ENCODE measurements at places on chromosomes 7 and 10.

GRCh38 chr10:67618116-67618515 lies 77.9 kb downstream of the CTNNA3 start:
- DNase-seq, result no peak

DNA sequence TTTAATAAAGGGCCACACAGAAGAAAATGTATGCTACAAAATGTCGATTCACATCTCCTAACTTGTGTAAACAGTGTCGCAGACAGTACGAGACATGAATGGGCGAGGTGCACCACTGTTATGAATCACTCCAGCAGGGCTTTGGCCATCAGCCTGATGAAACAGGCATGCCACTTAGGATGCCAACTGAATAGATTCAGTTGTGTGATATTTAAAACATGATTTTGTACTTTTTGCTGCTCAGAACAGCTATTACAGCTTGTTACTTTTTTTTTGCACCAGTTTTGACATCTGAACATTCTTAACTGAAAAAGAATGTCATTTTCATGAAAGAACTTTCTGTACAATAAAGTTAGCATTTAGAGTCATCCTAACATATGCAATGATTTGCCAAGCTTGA lies 138.1 kb downstream of the VTI1A start:
- no peak for DNase-seq

- no peak for DNase-seq
These were observed 60.2 kb downstream of the CLRN3 start for GRCh38 chr10:127832501-127832900.

DNA sequence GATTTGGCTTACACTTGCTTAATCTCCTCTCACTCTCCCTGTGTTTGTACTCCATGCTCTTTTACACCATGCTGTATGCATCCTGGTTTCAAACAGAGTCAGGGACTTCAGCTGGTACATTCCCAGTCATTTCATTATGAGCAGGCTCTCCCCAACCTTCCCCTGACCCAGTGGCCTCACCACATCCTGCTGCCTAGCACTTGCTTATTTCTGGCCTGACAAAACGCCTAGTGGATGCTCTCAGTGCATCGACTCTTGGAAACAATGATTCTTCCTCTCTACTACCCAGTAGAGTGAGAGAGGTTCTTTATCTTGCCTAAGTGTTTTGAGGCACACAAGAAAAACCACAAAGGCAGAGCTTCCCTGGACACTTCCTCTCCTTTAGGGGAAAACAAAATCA lies 63.4 kb downstream of the CAV1 start:
- no peak for DNase-seq

DNA sequence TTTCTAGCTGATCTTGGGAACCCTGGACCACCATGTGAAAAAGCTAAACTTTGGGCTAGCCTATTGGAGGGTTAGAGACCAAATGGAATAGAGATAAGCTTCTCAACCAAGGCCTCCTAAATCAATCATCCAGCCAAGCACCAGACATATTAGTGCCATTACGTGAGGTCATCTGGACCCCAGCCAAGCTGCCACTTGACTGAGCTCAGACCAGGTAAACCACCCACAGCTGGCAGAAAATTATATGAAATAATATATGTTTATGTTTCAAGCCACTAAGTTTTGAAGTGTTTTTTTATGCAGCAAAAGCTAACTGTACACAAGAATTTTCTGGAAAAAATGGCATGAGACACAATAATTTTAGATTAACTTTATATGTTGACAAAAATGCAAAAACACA lies 82.6 kb upstream of the PCGF5 start:
- no peak for DNase-seq

DNA sequence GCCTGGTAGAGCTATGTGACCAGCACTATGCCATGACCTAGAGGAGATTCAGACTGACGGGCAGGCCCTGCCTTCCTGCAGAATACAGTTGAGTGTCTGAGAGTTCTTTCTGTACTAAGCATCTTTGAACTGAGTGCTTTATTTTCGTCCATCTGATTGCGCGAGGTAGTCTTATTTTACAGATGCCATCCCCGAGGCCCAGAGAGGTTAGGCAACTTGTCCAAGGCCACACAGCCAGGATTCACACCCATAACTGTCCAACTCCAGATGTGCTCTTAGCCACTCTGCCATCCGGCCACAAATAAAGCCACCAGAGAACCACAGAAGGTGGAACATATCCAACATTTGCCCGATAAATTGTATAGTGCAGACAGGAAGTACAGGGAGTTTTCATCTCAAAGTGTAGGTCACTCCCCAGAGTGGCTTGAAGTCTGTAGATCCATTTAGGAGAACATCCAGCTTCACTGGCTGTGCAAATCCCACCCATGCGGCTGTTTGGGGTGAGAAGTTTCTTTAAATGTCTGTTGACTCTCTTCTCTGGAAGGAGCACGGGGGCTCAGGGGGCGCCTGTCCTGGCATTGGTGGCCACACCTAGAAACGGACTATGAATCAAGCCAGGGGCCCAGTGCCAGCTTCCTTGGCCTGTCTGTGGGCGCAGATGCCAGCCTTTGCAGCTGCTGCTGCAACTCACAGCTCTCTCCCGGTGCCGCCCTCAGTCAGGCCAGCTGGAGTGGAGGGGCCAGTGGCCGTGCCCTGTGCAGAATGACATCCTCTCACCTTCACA lies 11.1 kb downstream of the CHST3 start:
- no peak for DNase-seq

GRCh38 chr7:19118636-19119371 lies 1.4 kb upstream of the TWIST1 start:
- peak; percentile 79 for DNase-seq

DNA sequence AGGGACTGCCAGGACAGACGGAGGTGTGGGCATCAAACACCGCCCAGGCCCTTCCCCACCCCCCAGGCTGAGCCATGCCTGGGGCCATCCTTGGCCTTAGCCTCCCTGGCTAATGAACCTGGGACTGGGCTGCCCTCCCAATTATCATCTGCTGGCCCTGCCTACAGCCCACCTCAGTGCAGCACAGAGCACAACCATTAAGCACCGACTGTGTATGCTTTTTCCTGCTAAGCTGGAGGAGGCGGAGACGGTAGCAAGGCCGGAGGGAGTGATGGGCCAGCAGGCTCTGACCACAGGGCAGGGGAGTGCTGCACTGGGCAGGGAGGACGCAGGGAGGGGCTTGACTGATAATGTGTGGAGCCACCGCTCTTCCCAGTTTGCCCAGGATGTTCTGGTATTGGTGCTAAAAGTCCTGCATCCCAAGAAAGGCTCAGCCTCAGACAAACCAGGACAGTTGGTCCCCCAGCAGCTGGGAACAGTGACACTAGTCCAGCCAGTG lies 72.0 kb downstream of the C10orf143 start:
- no peak for DNase-seq

- peak; percentile 70 for DNase-seq
These were observed 1.3 kb downstream of the INSYN2A start for GRCh38 chr10:127195041-127195506.

DNA sequence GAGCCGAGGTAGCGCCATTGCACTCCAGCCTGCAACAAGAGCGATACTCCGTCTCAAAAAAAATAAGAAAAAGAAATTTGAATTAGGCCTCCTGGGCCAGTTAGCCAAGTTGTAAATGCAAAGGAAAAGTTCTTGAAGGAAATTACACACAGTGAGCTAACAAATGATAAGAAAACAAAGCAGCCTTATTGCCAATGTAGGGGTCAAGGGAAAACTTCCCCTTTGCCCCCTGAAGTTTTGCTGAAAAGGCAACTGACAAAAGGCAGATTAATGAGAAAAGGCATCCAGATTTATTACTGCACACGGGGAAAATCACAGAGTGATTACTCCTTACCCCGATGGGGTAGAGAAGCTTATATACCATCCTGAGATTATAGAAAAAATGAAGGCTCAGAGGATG lies 70.3 kb downstream of the PAPSS2 start:
- DNase-seq, result no peak

- DNase-seq, result no peak
These were observed 271.0 kb upstream of the LRRTM3 start for GRCh38 chr10:66654861-66655260.

DNA sequence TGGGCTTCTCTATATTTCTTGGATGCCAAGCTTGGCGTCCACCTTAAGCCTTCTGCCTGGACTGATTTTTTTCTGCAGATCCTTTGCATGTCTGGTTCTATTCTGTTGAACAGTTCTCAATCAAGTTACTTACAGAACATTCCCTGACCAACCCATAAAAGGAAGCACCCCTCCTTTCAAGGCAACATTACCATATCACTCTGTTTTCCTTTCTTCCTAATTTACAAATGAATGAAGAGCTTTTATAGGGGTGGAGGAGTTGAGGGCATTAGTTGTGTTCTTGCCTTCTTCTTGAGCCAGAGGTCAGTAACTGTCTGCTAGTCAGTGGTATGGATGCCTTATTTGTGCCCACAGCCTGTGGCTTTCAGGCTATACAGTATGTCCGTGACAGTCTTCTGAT lies 361.0 kb downstream of the PHTF2 start:
- no peak for DNase-seq

- DNase-seq, result no peak
These were observed 167.4 kb upstream of the SVIL start for GRCh38 chr10:29802171-29802570.

DNA sequence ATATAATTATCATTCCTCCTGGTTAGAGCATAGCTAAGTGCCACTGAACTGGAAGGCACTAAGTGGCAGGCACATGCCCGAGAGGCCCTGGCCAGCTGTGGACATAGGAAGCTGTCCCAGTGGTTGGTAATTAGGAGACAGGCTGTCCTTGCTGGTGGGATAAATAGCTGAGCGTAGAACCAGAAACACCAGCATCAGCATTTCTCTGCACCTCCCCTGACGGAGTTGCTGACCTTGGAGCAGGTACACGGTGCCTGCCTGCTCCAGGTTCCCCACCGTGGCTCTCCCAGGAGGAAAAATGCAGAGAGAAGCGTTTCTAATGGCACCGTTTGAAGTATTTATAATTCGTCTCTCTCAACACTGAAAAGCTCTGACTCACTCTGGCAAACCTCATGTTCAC lies 5.6 kb upstream of the ABLIM1 start:
- peak; percentile 58 for DNase-seq

DNA sequence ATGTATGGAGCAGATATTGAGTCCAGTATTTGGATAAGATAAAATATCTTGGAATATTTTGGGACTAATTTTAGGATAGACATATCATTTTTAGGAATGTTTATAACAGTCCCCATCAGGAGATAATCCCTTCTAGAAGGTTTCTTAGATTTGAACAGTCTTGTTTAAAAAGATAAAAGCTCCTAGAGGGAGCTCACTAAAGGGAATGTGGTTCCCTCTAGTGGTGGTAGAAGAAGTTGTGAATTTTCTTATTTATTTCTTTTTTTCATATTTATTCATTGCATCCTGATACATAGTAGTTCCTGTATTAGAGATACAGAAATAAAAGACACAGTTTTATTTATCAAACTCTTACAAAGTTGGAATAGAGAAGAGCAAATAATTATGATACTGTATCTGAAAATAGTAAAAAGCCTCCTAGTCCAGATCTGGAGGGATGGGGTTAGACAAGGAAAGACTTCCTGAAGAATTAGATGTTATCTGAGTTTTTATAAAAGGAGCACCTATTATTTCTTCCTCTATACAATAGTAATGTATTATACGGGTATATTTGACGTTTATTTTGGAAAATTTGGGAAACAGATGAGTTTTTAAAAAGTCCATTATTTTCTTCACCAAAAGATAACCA lies 24.5 kb upstream of the KLF14 start:
- DNase-seq, result no peak

GRCh38 chr10:97858001-97858439 lies 8.4 kb downstream of the GOLGA7B start:
- no peak for DNase-seq

DNA sequence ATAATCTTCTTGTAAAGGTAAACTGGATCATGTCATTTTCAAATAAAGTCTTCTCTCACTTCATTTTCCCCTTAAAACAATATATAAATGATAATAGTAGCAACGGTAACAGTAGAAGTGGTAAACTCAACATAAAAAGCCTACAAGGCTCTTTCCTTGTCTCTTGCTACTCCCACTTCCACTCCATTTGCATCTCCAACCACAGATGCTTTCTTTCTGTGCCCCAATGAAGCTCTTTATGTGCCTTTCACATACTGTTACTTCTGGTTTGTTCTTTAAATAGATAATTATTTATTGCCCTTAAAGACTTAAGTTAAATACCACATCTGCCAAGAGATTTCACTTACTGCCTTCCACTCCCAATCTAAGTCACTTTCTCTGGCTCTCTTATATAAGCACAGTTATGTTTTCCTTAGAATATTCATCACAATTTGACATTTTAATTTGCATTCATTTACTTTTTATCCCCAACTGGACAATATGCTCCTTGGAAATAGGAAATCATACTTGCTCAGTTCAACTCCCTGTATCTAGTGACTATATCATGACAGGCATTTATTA lies 149.9 kb downstream of the CRPPA start:
- no peak for DNase-seq

DNA sequence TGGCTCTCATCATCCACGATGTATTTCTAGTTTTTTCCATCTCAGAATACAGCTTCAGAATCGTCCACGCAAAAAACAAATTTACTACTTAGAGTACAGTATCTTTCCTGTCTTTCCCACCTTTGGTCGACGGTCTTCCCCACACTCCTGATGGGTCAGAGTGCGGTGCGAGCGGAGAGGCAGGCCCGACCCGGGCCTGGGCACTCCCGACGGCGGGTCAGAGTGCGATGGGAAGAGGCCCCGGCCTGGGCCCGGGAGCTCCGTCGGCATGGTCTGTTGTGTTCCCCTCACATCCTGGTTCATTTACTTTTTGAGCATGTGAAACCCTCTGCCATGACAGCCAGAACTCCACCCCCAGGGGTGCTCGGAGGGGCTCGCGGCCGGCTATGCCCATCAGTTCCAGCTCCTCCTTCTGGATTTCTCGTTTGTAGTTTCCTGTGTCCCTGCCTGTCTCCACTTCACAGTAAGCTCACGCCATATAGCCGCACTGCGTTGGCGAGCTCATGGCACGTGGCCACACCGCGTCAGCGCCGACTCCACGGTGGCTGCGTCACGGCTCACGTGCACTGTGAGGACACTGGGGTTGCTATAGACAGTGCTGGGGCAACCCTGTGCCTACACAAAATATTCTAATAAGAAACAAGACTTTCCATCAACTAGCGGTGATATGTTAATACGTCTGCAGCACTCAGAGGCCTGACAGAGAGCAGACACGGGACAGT lies 7.8 kb downstream of the COX19 start:
- DNase-seq, result no peak

DNA sequence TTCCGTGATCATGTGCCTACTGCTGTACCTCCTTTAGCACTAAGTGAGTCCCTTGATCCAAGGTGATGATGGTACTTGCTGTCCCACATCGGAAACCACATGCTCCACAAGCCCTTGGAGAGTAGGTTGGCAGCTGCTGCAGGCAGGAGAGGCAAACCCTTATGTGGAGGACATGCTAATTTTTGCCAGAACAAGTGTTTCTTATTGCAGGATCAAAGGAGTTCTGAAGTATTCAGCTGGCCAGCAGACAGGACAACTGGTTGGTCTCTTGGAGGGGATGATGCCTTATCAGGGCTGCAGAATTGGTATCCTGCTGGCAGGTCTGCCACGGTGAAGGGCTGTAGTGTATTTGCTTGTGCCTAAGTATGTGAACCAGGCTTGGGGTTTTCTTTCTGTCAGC lies 36.8 kb downstream of the NACAD start:
- no peak for DNase-seq
